Stimulated activated naive B cell treated with anti-CD40 and anti-IgM and Interleukin-4, amounts not matched to agents 10 μg/mL and 1 μg/mL and 100 μg/mL, for 72 hours (primary cell): ENCODE measurements at places on chromosomes 6 and 20.

DNA sequence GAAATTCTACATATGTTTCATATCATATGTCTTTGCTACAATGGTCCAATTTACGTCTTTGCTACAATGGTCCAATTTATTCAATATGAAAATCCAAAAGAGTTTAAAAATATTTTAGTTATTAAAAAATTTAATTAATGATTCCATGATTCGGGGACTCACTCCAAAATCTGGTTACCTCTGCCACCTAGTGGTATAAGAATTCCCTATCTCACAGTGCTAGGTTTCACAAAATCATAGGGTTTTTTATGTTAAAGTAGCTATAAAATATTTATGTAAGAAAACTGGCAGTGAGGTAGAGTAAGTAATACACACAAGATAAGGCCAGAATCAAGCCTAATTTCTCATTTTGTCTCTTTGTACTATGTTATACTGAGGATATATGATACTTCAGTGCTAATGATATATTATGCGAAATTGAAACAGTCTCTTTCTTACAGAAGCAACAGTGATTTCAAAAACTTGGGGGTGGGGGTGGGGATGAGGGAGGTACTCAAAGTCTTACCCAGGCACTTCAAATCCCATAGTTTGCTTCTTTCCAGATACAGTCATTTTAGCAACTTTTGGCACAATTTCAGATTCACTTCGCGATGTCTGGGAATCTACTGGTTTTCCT, 52.3 kb downstream of the HBS1L start:
- DNase-seq = no peak
- H3K4me1 ChIP-seq = peaks cover 11% of the 10 kb centered on the region
- H3K4me3 ChIP-seq = no peak overlapping the region
- H3K36me3 ChIP-seq = peaks cover 13% of the 10 kb centered on the region

- H3K27me3 ChIP-seq = no peaks in the 10 kb centered on the region
- peaks cover 4% of the 10 kb centered on the region for H3K4me1 ChIP-seq
- no peak for DNase-seq
- H3K36me3 ChIP-seq = peaks cover 60% of the 10 kb centered on the region
- no peak overlapping the region for H3K4me3 ChIP-seq
Measured at GRCh38 chr6:18241208-18242038, 22.9 kb downstream of the DEK start.

- no peaks in the 10 kb centered on the region for H3K4me1 ChIP-seq
- no peak overlapping the region for H3K27ac ChIP-seq
- peaks cover 4% of the 10 kb centered on the region for H3K36me3 ChIP-seq
Measured at GRCh38 chr20:49207076-49207475, 12.1 kb upstream of the DDX27 start.

GRCh38 chr6:89048985-89049384, 31.6 kb upstream of the PNRC1 start:
- H3K27me3 ChIP-seq = peaks cover 3% of the 10 kb centered on the region
- no peak for DNase-seq
- H3K27ac ChIP-seq = no peak overlapping the region
- H3K4me1 ChIP-seq = peaks cover 14% of the 10 kb centered on the region
- no peaks in the 10 kb centered on the region for H3K36me3 ChIP-seq
- no peak overlapping the region for H3K4me3 ChIP-seq

GRCh38 chr6:108884211-108885059, 36.2 kb downstream of the ARMC2 start:
- no peak overlapping the region for H3K27ac ChIP-seq
- peaks cover 17% of the 10 kb centered on the region for H3K4me1 ChIP-seq
- DNase-seq = no peak
- H3K27me3 ChIP-seq = no peaks in the 10 kb centered on the region
- peaks cover 19% of the 10 kb centered on the region for H3K36me3 ChIP-seq

- no peak for DNase-seq
- H3K4me1 ChIP-seq = no peaks in the 10 kb centered on the region
- H3K27ac ChIP-seq = no peak overlapping the region
- no peaks in the 10 kb centered on the region for H3K36me3 ChIP-seq
- no peak overlapping the region for H3K4me3 ChIP-seq
- H3K27me3 ChIP-seq = no peaks in the 10 kb centered on the region
Measured at GRCh38 chr6:44696099-44696498, 308.6 kb downstream of the CDC5L start.

DNA sequence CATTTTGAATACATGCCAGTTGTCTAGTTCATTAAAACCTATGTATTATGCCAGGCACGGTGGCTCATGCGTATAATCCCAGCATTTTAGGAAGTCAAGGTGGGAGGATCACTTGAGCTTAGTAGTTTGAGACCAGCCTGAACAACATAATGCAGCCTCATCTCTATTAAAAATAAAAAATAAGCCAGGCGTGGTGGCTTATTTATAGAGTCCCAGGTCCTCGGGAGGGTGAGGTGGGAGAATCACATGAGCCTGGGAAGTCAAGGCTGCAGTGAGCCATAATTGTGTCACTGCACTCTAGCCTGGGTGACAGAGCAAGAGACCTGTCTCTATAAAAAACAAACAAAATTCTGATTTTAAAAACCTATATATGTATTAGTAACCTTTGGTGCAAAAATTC, 27.5 kb downstream of the ORC3 start:
- DNase-seq = no peak
- no peak overlapping the region for H3K4me3 ChIP-seq
- H3K36me3 ChIP-seq = peaks cover 41% of the 10 kb centered on the region
- no peak overlapping the region for H3K27ac ChIP-seq
- H3K4me1 ChIP-seq = no peaks in the 10 kb centered on the region

DNA sequence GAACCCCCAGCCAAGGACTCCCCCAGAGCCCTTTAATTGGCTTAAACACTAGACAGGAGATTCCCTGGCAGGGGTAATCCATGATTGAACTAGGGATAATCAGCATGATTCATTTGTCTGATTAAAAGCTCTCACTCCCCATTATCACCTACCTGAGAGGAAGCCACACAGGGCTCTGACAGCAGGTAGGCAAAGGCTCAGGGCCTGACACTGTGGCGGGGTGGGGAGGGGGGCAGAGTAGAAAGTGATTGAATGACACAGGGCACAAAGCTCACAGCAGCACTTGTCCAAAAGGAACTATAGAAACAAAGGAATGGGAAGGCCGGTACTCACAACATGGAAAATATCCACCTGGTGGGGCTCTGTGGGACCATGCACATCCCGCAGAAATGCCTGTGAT, 231.6 kb downstream of the MAFB start:
- no peak for DNase-seq
- H3K27ac ChIP-seq = no peak overlapping the region
- no peaks in the 10 kb centered on the region for H3K36me3 ChIP-seq
- H3K4me3 ChIP-seq = no peak overlapping the region
- H3K27me3 ChIP-seq = no peaks in the 10 kb centered on the region

DNA sequence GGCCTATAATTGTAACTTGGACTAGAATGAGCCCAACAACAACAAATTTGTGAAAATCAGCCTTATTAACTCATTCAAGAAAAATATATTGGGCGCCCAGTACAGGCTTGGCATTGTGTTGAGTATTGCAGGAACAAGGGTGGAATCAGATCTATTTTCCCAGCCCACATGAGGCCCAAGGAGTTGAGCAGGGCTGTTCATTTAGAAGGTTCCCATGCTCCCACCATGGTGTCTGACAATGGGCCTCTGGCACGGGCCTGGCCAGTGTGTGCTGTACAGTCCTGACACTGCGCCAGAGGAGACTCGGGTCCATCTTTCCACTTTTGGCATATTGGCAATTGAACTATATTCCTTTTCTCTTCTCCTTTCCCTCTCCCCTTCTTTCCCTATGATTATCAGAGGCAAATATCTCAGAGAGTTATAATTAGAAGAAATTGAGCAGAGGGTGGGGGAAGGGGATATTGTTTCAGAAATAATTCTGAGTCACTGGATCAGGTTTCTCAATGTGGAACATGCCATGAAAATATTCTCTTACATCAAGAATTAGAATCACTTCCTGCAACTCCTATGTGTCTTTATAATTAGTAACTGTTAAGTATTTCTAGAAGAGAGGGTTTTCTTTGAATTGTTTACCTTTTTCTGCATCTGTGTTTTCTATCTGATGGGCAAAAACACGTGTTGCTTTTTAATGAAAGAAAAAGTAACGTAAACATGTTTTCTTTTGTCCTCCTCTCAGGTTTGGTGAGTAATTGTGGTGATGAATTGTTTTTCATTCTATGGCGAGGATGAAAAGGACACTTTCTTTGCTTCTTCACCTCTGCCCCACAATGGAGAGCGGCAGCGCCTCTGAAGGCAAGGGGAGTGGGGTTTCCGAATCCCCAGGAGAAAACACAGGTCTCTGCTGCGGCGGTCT, 209.4 kb downstream of the FOXA2 start:
- no peak overlapping the region for H3K27ac ChIP-seq
- no peaks in the 10 kb centered on the region for H3K27me3 ChIP-seq
- no peaks in the 10 kb centered on the region for H3K36me3 ChIP-seq
- DNase-seq = no peak
- H3K4me1 ChIP-seq = peaks cover 15% of the 10 kb centered on the region
- no peak overlapping the region for H3K4me3 ChIP-seq

- H3K4me3 ChIP-seq = no peak overlapping the region
- peaks cover 20% of the 10 kb centered on the region for H3K36me3 ChIP-seq
- DNase-seq = no peak
- no peaks in the 10 kb centered on the region for H3K27me3 ChIP-seq
- H3K27ac ChIP-seq = peak overlapping the region; percentile 28
- H3K4me1 ChIP-seq = peaks cover 34% of the 10 kb centered on the region
Measured at GRCh38 chr6:166927240-166927934, 29.0 kb downstream of the RNASET2 start.

GRCh38 chr6:1603708-1604107, 6.0 kb upstream of the FOXC1 start:
- H3K36me3 ChIP-seq = peaks cover 3% of the 10 kb centered on the region
- H3K27ac ChIP-seq = no peak overlapping the region
- no peak overlapping the region for H3K4me3 ChIP-seq
- peaks cover 90% of the 10 kb centered on the region for H3K27me3 ChIP-seq
- no peak for DNase-seq

GRCh38 chr20:8310618-8311017, 178.6 kb downstream of the PLCB1 start:
- no peak overlapping the region for H3K27ac ChIP-seq
- no peaks in the 10 kb centered on the region for H3K27me3 ChIP-seq
- H3K36me3 ChIP-seq = no peaks in the 10 kb centered on the region
- no peak for DNase-seq

- DNase-seq = no peak
- peaks cover 21% of the 10 kb centered on the region for H3K36me3 ChIP-seq
- peaks cover 40% of the 10 kb centered on the region for H3K4me1 ChIP-seq
- H3K27ac ChIP-seq = no peak overlapping the region
Measured at GRCh38 chr6:88869263-88870020, 94.0 kb downstream of the RNGTT start.

- H3K4me3 ChIP-seq = no peak overlapping the region
- H3K4me1 ChIP-seq = peaks cover 7% of the 10 kb centered on the region
- peaks cover 26% of the 10 kb centered on the region for H3K36me3 ChIP-seq
Measured at GRCh38 chr6:149691201-149691600, 26.7 kb downstream of the LATS1 start.
